ENCODE measurements at places on chromosomes 7 and 10.

DNA sequence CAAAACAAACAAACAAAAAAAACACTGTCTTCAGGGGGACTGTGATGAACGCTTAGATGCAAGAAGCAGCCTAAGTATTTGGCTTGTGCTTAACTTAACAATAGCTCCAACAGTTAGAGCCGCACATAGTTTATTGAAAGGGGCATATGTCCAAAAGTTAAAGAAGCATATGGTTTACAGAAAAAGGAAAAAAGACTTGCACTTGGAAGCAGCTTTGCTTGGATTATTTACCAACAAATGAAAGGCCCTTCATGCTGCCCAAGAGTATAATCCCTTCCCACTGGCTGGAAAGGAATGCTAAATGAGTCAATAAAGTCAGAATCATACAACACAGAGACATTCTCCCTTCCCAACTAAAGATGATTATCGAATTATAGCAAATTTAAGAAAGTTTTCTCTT, 77.9 kb downstream of the GLI3 start:
- DNase-seq = no peak

DNA sequence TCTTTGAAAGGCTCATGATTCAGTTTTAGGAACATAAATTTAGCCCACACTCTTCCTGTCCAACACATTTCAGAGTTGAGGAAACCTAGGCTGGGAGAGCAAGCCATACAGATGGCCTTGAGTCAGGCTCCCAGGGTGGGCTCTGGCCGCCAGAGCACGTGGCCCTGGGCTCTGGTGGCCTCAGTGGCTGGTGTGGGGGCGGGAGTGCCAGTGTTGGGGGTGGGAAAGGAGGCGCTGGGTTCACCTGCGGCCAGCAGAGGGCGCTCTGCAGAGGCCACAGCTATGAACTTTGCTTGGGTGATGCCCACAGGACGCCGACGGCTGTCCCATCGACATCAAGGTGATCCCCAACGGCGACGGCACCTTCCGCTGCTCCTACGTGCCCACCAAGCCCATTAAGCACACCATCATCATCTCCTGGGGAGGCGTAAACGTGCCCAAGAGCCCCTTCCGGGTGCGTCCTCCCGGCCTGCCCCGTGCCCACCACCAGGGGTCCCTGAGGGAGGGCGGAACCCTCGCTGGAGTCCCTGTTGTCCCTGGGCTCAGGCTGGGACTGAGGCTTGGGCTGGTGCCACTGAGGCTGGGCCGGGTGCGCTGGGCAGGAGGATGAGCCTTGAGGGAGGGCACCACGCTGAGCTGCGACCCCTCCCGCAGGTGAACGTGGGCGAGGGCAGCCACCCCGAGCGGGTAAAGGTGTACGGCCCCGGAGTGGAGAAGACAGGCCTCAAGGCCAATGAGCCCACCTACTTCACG, 11.9 kb downstream of the FLNC start:
- peak; percentile 59 for DNase-seq

GRCh38 chr7:43869006-43869866, at the start of gene MRPS24:
Gene MRPS24, minus strand, starts transcription at chr7:43869517. Its CDS starts 22 bp downstream, at chr7:43869495.
- DNase-seq = peak; percentile 95

GRCh38 chr7:7051206-7051877, 131.0 kb upstream of the C1GALT1 start:
- no peak for DNase-seq

- DNase-seq = no peak
Observed at GRCh38 chr10:63574011-63574410, 52.8 kb downstream of the REEP3 start.

DNA sequence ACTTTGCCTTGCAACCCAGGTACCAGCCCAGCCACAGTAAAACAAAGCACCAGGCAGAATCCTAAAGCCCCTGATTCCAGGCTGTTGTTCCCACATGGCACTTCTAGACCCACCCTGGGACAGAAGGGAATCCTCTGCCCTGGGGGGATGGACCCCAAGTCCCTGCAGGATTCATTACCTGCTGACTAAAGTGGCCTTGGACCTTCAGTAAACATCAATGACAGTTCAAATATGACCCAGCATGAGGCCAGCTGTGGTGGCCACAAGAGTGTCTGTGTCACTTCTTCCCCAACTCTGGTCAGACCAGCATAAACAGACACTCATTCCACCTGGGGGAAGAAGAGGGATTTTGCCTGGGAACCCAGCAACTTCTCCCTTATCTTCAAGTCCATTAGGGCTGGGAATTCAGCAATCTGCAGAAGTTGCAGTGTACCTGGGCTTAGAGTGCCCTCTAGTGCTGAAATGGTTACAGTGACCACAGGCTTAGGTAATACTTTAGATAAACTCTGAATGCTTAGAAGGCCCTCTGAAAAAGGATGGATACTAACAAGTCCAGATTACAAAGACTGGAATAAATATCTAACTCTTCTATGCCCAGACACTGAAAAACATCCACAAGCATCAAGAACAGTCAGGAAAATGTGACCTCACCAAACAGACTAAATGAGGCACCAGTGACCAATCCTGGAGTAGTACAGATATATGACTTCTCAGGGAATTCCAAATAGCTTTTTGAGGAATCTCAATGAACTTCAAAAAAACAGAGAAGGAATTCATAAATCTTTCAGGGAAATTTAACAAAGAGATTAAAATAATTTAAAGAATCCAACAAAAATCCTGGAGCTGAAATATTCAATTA, 108.5 kb upstream of the TMEM168 start:
- DNase-seq = peak; percentile 73

GRCh38 chr10:124298891-124299290, 119.8 kb downstream of the OAT start:
- DNase-seq = no peak

GRCh38 chr10:126169899-126170298, 218.4 kb downstream of the ADAM12 start:
- DNase-seq = no peak

DNA sequence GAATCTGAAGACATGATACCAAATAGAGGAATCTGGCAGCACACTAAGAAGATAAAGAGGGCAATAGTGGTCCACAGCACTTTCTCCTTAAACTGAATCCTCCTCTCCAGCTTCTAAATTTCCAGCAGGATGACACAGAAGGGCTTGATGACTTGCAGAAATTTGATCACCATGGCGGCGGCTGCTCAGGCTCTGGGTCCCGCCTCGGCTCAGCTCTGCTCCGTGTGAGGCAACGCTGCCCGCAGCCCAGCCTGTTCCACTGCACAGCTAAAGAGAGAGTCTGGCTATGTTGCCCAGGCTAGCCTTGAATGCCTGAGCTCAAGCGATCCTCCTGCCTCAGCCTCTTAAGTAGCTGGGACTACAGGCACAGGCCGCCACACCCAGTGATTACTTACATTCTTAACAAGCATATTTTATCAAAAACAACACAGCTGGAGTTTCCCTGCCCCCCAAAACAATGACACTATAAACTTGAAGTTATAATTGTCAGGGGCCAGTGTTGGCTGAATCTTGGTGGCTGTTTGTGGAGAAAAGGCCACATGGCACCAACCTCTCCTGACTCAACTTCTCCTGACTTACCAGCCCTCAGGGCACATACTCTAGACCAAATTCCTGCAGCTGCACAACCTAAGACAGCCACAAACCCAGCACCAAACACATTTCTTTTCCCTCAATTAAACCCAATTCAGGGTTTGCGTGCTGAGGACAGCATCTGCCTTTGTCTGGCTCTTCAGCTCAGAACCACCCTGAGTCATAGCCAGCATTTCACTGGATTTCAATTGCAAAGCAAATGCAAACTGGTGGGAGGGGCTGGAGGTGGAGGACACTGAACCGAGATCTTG, 11.6 kb upstream of the TNPO3 start:
- DNase-seq = no peak

DNA sequence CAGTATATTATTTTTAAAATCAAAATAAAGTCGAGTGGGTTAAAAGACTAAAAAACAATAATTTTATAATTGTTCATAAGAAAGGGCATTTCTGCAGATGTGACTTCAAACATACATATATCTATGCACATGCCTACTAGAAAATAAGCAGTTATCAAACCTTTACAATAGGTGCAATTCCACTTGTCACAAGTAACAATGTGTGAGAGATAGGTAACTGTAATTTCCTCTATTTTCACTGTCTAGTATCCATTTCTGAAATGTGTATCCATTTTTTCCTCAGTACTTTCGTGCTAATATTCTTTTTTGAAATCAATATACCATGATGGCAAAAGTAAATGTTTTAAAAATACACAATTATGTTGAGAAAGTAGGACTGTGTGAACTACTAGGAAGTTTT, 96.9 kb upstream of the GNAI1 start:
- no peak for DNase-seq

DNA sequence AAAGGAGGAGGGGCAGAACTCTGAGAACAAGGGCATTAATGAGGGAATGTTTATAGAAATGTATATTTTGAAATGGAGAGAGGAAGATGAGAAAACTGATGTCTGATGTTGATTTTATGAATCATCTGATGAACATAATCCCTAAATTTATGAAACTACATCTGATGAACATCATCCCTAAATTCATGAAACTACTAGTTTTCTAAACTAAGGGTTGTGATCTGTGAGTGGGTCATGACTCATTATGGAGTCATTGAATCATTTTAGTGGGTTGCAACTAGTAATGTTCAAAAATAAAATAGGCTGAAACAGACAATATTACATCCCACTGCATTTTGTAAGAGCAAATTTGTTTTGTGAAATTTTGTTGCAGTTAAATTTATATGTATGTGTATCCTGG, 442.6 kb upstream of the TEX47 start:
- DNase-seq = no peak

- peak; percentile 32 for DNase-seq
Observed at GRCh38 chr10:114486938-114487814, 82.9 kb upstream of the AFAP1L2 start.

DNA sequence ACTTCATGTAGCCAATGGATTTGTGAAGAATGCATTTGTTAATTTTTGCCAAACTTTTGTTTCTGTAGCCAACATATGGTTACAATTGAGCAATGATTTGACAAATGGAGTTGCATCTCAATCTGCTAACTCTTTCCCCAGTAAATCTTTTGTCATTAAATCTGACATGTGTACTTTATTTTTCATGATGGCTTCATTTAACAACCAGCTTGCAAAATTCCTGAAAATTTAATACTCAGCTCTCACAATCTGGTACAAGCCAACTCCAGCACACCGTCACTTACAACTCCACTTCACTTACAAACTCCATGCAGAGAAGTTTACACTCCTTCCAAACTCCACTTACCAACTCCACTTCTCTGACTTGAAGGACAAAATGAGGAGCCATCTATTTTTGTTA, 26.5 kb upstream of the HIBADH start:
- no peak for DNase-seq

- DNase-seq = no peak
Observed at GRCh38 chr7:134329614-134330346, 13.1 kb upstream of the SLC35B4 start.

DNA sequence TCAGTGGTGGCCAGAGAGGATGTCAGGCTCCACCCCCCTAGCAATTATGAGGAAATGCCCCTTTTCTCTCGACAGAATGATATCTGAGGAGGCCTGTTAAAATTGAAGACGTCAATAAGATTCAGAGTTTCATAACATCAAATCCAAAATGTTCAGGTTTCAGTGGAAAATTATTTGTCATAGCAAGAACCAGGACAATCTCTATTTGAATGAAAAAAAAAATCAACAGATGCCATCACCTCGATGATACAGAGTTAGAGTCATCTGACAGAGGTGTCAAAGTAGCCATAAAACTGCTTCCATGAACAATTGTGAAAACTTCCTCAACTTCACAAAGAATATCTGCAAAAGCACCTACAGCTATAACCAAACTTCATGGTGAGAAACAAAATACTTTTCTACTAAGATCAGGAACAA, 7.7 kb downstream of the TMEM273 start:
- DNase-seq = no peak

- no peak for DNase-seq
Observed at GRCh38 chr7:156380261-156380660, 260.3 kb upstream of the RNF32 start.

- no peak for DNase-seq
Observed at GRCh38 chr10:121680879-121681655, 82.8 kb upstream of the FGFR2 start.

DNA sequence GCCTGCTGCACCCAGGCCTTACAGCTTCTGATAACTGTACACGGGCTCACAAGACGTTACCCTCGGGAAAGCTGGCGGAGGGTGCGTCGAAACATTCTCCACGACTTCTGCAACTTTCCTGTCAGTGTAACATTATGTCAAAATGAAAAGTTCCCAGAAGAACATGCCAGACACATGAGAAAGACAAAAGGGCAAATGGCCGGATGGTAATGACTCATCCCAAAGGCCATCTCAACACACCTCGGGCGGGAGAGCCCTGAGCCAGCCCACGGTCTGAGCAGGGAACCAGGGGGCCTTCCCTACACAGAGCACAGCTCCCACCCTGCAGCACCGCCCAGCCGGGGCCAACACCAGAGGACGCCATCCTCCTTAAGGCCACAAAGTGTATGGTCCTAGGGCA, 118.7 kb downstream of the MAD1L1 start:
- no peak for DNase-seq

GRCh38 chr7:41085244-41085643, 617.6 kb downstream of the INHBA start:
- DNase-seq = no peak

DNA sequence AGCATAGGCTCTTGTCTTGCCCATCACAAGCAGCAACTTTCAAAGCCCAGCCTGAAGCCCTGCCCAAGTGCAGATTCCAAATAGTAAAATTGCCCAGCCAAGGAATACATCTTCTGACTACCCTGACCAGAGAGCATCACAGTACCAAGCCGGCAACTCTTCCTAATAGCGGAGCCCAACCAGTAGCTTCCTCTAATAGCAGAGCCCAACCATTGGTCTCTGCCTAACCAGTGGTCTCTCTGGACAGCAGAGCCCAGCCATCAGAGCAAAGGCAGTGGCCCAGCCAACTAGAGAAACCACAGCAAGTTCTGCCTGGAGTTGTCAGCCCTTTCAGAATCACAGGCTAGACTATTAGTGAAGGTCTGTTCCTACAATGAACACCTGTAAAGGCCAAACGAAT, 285.6 kb downstream of the HGF start:
- DNase-seq = peak; percentile 49

DNA sequence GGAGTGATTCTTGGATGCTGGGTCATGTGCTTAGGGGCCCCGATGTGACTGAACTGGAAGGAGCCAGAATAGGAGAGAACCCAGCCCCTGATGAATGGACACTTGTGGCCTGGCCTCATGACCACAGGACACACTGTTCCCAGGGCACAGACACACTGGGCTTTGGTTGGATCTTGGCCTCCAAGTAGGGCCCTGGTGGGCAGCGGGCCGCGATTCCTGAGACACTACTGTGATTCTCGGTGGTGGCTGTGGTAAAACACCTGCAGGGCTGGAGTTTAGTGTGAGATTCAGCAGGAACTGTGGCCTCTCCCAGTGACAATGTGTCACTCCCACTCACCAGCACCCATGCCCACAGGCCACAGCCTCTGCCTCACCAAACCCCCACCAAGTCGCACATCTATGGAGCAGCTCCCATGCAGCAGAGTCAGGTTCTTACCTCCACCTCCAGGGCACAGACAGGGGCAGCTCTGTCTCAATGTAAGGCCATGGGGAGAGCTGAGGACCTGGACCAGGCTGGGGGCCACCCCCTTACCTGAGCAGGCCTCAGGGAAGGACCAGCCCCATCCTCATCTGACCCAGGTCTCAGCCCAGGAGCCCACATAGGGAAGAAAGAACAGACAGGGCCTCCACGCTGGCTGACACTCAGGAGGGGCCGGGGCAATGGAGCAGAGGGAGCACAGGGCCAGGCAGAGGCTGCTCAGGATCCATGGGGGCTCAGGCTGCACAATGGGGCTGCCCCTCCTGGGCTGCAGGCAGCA, 33.2 kb upstream of the ZNF716 start:
- DNase-seq = no peak
